ENCODE measurements at places on chromosomes 3 and 15.

DNA sequence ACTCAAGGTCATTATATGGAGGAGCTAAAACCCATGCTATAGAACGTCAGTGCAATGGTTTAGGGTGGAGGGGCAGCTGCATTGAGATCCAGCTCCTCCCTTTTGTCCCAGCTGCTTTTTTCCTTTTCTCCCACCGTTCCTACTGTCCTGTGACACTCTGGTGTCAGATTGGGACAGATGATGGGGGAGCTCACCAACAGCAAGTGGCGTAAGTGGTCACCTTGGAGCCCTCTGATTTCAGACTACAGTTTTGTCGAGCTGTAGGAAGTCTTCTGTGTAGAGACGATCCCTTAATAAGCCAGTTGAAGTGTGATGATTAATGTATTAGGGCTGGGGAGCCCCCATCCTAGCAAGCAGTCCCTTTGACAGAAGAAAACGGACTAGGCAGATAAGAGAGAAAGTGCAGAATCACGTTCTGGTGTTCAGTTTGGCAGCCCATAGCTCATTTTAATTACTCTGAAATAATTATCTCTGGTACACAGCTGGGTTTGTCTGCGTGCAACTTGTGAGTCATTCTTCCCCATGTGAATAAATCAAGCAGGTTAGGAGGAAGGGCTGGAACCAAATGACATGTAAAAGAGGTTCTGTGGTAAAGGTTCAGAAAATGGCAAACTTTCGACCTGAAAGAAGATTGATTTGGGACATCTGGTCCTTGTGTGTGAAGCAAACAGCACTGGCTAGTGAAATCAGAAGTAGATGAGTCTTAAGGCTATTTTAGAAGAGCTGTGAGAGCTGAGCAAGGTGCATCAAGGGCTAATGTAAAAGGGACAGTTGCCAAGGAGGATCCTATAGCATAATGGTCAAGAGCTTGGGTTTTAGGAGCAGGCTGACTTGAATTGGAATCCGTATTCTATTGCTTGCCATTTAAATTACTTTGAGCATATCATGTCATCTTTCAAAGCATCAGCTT, 241.4 kb downstream of the EDEM1 start:
- no peak for DNase-seq

GRCh38 chr15:78415284-78415683, 22.7 kb upstream of the IREB2 start:
- DNase-seq, result no peak

DNA sequence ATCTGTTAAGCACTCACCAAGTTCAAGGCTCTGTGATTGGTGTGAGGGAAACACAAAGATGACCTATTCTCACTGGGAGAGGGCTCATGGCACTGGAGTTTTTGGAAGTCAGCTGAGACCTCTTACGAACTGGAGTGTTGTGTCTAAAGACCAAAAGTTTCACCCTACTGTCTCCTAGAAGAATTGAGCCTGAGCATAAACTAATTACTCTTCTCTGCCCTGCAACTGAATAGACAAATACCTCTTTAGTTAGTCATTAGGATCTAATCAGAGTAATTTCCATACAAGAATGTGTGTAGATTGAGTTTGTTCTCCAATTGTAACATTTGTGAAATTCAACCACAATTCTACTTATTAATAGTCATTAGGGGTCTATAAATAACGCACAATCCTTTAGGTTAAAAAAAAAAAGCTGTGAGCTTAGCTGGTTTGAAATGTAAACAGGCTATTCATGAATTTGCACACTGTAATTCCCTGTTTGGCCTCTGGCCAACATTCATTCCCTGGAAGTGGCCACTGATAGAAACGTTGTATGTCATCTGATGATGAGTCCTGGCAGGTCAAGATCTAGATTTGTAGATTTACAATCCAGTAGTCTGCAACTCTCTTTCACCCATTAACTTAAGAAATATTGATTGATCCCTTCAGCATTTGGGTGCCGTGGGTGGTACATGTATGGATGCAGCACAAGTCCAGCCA, 76.8 kb upstream of the SOX14 start:
- DNase-seq, result no peak

DNA sequence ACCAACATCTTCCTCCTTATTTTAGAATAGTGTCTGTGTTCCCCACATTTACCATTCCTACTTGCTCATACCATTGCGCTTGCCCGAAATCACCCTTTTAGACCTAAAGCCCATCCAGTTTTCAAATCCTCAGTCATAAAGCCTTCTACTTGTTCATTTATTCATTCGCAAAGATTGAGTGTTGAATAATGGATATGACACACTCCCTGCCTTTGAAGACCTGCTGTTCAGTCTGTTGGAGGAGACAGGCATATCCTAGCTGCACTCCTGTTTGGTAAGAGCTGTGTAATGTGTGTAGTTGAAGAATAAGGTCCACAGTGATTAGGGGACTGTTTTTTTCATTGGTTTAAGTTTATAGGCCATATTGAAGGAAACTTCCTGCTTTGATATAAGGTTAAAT, 1.7 kb downstream of the CNOT10 start:
- DNase-seq, result no peak

DNA sequence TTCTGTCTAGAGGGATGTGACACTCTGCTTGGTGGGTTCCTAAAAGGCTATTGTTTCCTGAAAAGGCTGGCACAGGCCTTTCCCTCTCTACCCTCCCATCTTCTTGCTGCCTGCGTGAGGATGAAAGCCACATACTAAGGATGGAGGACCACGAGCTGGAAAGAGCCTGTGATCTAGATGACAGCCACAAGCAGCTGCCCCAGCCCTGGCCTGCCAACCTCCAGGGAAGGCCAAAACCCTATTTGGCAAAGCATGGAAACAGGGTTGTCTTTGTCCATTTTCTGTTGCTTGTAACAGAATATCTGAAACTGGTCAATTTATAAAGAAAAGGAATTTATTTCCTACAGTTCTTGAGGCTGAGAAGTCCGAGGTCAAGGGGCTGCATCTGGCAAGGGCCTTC, 144.5 kb downstream of the FBLN2 start:
- no peak for DNase-seq

DNA sequence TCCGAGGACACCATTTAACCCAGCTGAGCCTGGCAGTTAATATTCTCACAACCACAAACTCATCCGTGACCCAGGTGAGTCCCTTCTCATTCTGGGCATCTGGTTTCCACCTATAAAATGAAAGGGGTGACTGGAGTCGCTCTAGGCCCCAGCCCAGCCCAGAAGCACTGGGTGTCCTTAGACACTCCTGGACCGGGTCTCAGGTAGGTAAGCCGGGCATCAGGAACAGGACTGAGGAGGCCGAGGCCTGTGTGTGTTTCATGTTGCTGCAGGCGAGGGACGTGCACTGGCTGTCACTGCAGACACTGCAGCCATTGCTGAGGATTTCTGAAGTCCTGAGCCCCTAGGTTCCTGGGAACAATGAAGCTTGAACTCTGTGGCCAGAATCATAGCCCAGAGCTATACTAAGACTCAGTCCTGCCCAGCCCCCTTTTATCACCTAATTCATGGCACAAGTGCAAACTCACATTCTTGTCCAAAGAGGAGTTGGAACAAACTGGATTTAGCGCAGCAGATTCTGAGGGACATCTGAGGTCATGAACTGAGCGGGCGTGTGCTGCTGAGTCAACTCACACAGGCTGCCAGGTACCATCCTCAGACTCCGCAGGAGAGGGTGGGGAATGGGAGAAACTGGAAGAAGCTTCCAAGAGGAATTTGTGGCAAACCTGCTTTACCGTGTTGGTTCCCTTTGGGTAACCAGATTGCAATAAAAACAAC, 184.9 kb downstream of the FAM43A start:
- no peak for DNase-seq

- DNase-seq, result no peak
Measured at GRCh38 chr3:23256741-23257435, 53.8 kb downstream of the UBE2E2 start.

GRCh38 chr15:39554746-39555387, 26.0 kb upstream of the THBS1 start:
- DNase-seq, result no peak

GRCh38 chr3:52838561-52839267, 3.9 kb upstream of the MUSTN1 start:
- DNase-seq, result no peak

- DNase-seq, result no peak
Measured at GRCh38 chr15:85024509-85025336, 43.1 kb downstream of the PDE8A start.

DNA sequence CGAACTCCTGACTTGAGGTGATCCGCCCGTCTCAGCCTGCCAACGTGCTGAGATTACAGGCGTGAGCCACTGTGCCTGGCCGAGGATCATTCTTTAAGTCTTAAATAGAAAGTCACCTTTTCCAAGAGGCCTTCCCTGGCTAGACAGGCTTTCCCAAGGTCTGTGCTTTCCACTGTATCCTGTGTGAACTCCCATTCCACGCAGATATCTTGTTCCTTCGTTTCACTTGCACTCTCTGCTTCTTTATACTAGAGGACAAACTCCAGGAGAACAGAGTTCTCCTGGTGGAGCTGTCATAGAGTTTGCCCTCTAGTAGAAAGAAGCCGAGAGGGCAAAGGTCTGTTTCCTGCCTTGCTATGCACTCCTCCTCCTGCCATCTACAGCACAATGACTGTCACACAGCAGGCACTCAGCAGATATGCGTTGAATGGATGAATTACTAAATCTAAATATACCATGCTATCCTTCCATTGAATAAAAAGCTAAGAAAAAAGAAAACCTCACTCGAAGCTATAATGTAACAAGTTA, 211.2 kb downstream of the FOXP1 start:
- DNase-seq, result no peak

DNA sequence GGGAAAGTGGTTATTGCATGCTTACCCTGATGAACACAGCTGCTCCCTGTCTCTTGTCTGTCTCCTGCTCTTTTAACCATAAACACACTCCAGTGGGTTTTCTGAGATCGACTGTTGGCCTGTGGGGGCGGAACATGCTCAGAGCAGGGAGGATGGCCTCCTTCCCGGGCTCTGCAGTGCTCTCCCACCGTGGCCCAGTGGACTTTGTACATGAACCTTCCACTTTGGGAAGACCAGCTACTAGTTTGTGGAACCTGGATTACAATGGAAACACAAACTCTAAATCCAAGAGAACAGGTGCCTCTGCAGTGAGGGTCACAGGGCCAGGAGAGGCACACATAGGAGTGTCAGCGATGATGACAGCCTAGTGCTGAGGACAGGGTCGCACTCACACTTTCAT, 56.5 kb downstream of the KLF13 start:
- no peak for DNase-seq

DNA sequence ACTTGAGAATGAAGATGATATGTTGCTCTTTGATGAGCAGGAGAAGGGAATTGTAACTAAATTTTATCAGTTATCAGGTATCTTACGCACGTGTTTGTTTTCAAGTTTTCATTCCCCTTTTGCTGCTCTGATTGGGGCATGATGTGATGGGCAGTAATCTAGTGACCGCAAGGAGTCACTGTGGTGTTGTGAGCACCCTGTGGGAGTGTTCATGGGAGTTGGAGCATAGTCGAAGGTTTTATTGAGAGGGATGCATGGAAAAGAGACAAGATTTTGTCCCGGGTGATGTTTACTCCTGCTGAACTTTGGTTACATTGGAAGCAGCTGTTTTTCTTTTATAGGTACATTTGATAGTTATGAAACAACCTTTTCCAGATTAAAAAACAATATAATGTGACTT, 2.1 kb downstream of the FAN1 start:
- DNase-seq, result no peak

All from activated naive CD4-positive, alpha-beta T cell treated with Interleukin-2 at 50 U/mL for 16 hours (primary cell).